Smooth muscle cell of bladder (primary cell): ENCODE measurements at places on chromosomes 2 and 18. TPM values are rescaled to one million over a fixed set of nuclear protein-coding genes. Genes with fewer than 3 reads are reported as not detected.

Gene FBXO36
- 2.3 and 3.8 TPM in 2 replicates for total RNA-seq

Gene DSG1
- total RNA-seq, result not detected in 2 replicates

Gene CD207
- total RNA-seq, result not detected in 2 replicates

Gene TEKT4
- total RNA-seq, result not detected in 2 replicates
